Activated T-helper 17 cell treated with anti-CD3 and anti-CD28 coated beads, Interleukin-2, amount 50 U/mL, for 72 hours (primary cell): ENCODE measurements at places on chromosomes 1 and 21.

DNA sequence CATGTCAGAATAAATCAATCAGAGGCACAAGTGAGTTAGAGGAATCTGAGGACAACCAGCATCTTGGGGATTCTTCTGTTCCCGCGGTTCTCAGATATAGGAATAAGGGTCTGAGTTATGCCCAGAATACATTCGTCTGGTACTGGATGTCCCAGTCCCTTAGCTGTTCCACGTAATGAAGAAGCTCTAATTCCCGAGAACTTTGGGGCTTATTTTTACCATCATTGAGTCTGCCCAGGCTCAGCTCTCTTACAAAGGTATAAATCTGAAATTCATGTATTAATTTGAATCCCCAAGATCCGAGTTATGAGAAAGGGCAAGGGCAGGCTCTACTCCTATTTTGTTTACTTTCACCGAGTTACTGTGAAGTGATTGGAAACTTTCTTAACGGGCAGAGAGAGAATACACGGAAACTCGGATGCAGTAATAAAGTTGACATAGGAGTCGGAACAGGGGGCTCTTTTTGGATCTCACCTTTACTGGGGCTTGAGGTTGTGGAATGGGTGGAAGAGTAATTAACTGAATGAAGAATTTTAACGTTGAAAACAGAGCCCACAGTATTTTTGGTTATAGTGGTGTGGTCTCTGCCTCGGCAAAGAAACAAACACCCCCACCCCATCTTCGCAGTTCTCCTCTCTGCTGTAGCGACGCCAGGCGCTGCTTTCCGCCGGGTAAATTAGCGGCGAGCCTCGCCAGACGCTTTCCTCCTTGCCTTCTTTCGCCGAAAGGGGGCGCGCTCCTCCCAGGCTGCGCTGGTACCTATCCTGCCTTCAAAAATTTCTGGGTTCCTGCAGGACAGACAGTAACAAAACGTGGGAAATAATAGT is 7.1 kb downstream of the PRRX1 start:
- ATAC-seq = no peak

GRCh38 chr1:218817691-218818465 is 355.8 kb upstream of the LYPLAL1 start:
- no peak for ATAC-seq

DNA sequence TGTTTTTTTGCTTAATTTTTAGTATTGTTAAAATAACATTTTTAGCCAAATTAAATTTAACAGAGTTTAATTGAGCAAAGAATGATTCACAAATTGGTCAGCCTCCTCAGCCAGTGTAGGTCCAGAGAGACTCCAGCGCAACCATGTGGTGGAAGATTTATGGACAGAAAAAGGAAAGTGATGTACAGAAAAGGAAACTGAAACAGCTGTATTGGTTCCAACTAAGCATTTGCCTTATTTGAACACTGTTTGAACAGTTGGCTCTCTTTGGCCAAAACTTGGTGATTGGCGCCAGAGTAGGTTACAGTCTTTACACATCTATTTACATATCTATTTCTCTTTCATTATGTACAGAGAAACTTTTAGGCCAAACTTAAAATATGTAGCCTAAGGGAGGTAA is 19.4 kb downstream of the RPS6KC1 start:
- ATAC-seq = peak; percentile 59

- no peak for ATAC-seq
Observed at GRCh38 chr1:245503548-245503947, 348.8 kb downstream of the KIF26B start.
